NCI-H1417 (cell line): ENCODE measurements at places on chromosomes 3 and 15.

- DNase-seq: peak; percentile 22
Observed at GRCh38 chr3:84965141-84965540, 6.4 kb downstream of the CADM2 start.

DNA sequence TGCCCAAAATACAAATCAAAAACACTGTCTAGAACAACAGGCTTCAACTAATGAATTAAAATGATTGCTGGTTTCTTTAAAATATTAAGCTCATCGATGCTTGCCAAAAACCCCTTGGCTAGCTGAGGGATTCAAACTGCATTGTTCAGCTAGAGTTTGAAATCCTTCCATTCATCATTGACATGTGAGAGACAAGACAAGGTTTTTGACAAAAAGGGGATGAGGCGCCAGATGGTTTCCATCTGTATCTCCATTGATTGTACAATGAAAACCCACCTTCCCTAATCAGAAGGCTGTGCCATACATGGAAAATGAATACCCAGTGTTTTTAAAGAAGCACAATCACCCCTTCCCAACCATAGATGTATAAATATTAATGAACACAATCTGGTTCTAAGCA, 67.8 kb downstream of the THRB start:
- DNase-seq: no peak

GRCh38 chr15:48866141-48866563, 11.8 kb upstream of the EID1 start:
- no peak for DNase-seq

DNA sequence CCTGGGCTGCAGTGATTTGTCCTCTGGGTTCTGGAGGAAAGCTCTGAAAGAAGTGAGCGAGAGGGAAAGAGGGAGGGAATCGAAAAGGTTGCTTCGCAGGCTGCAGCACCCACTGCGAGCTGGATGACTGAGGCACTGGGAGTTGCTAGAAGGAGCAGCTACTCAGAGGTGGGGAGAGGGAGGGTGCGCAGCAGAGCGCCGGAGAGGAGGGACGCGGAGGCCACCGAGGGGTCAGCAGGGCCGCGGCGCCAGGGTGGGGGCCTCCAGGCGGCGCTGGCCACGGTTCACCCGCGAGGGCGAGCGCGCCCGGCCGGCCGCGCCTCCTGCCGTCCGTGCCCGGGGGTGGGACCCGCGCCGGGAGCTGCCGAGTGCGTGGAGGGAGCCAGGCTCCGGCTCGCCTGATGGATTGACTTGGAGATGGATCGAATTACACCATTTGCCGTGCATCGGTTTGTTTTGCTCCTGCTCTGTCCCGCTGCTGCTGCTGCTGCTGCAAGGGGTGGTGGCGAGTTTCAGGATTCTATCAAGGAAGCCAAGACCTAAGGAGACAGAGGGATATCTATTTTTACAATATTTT, at the start of gene SEMA6D:
TSS of gene SEMA6D (plus strand) at position 470 of the 577 bp plus-strand sequence. CDS start 42,294 bp downstream, outside the sequence.
- peak; percentile 76 for DNase-seq

DNA sequence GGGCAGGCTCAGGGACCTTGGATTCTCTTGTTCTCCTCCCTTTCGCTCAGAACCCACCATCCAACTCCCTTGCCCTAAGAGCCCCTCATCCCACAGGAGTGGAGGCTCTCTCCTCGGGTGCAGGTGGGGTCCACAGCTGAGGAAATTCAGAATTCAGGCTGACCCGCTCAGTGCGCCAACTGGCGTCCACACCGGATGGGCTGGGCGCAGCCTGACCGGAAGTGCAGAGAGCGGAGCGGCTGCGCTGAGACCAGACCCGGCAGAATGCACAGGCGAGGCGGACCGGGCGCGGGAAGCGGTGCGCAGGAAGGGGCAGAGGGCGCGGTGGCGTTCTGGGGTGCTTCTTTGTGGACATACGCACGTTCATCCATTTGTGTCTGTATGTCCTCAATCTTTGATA, 210.4 kb upstream of the NDN start:
- DNase-seq: no peak

GRCh38 chr3:134249935-134250716, 533 bp downstream of the RYK start:
- DNase-seq: peak; percentile 19

GRCh38 chr3:4503050-4503449, 9.9 kb downstream of the ITPR1 start:
- DNase-seq: no peak

DNA sequence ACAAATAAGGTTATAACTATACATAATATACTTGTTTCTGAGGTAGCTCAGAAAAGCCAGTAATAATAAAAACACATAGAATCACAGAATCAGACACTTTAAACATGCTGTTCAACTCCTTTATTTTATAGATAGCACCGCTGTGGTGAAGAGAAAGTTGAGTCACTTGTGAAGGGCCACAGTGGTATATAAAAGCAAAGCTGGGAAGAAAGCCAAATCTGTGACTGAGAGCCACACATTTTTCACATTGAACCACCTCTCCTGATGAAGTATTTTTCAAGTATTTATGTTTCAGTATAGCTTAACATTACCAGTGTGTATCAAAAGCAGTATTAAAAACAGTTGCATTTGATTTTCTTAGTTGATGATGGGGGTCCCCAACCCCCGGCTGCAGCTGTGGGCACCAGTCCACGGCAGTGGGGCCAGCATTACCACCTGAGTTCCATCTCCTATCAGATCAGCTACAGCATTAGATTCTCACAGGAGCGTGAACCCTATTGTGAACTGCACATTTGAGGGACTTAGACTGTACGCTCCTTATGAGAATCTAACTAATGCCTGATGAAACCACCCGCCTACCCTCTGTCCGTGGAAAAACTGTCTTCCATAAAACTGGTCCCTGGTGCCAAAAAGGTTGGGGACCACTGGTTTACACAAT, 46.2 kb downstream of the TBL1XR1 start:
- DNase-seq: peak; percentile 24

- DNase-seq: peak; percentile 85
Observed at GRCh38 chr15:93072411-93073394, 16.3 kb downstream of the RGMA start.

GRCh38 chr3:167031364-167032049, 348.6 kb downstream of the ZBBX start:
- no peak for DNase-seq

DNA sequence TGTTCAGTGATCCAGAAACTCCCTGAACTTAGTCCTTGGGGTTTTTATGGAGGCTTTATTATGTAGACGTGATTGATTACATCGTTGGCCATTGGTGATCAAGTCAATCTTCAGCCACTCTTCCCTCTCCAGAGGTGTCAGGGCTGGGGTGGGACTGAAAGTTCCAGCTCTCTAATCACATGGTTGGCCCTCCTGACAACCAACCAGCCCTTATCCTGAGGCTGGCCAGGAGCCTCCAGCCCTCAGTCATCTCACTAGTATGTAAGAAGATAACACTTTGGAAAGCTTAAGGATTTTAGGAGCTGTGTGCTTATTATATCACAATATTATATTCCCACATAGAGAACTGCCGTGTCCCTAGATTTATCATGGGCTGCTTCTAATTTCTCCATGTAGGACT, 142.3 kb downstream of the VPS8 start:
- DNase-seq: no peak

DNA sequence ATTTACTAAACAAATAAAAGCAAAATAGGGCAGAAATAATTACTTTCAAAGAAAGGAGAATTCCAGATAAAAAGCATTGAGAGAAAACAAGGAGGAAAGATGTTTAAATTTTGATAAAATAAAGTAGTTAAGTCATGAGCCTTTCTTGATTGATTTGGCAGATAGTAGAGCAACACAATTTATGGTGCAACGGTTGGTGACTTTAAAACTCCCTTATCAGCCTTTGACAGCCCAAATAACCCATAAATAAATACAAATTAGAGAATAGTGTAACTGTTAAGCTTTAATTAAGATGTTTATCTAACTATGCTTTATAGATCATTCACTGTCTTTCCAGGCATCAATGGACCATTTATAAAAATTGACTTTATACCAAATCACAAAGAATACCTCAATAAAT, 54.0 kb upstream of the EIF1B start:
- no peak for DNase-seq

GRCh38 chr3:119796368-119796767, 14.5 kb downstream of the NR1I2 start:
- DNase-seq: no peak

GRCh38 chr3:72174040-72174439, 389.1 kb upstream of the PROK2 start:
- no peak for DNase-seq

DNA sequence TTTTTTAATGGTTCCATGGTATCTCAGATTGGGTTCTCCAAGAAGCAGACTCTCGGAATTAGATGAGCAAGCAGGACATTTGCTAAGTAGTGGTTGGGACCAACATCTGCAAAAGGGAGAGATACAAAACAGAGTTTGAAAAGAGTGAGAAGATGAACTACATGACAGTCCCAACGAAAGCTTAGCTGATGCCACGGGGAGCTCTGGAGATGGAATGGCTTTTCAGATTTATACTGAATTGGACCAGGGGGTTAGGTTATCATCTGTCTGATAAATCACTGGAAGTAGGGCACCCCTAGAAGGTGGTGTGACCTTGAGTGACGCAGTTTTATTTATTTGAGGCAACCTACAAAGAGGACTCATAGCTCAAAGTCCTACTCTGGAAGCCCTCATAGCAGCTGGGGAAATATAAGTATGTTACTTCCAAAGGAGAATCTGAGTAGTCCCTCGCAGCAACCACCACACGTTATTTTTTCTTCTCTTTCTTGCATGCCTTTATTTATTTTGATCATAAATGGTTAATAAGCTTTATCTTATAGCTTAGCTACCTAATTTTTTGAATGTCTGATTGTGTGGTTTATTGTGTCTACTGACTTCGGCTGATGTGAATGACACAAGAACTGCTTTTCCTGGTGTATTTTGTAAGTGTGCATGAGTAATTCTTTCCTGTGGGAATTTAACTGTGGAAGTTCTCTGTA, 815.4 kb downstream of the SQOR start:
- no peak for DNase-seq

GRCh38 chr3:171585039-171585438, 124.8 kb upstream of the TNIK start:
- DNase-seq: no peak

DNA sequence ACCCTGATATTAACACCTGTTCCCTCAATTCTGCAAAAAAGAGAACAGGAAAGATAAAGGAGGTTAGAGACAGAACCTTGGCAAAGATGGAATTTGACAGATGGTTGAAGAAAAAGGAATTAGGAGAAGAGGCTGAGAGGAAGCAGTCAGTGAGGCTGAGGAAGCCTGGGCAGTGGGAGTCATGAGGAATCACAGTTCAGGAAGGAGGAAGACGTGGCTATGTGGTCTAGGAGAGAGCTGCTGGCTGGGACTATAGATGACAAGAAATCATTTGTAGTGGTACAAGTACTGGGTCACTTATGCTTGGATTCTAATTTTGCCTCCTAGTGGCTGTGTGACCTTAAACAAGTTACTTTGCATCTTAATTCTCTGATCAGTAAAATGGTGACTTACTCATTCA, 49.0 kb downstream of the LARS2 start:
- DNase-seq: no peak

DNA sequence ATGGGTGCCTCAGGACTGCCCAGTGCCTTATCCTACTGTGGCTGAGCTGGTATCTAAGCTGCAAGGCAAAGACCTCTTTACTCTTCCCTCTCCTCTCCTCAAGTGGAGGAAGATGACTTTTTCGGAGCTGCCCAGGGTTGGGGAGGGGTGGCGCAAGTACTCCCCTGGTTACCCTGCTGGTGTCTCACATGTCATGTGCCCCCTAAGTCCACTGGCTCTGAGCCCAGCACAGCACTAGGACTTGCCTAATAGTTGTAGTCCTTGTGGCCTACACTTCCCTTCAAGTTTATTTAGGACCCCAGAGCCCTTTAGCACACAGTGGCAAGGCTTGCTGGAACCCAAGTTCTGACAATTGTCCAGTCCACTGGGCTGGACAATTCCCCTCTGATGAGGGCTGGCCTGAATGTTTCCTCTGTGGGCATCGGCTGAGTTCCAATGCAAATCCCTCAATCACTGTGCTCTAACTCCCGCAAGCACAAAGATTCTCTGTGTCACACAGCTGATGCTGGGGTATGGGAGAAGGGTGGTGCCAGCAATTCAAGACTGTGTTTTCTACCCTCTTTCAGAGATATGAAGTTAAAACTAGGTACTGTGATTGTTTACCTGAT, 60.4 kb downstream of the UQCC5 start:
- DNase-seq: no peak

DNA sequence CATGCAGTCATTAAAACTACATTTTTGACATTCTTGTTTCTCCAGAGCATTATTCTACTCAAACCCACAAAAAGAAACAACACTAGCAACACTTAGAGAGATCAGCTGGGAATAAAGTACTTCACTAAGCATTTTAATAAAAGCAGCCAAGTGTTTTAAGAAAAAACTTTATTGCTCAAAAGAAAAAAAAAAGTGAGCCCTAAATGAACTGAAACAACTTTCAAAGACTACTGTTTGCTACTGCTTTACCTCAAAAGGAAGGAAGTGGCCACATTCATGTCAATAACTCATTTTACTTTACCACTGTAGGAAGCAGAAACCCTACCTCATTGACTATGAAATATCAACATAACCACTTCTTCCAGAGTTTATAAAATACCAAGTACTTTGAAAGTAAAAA, 91.3 kb downstream of the UACA start:
- DNase-seq: no peak

GRCh38 chr15:80989081-80989517, 520 bp downstream of the MESD start:
- DNase-seq: peak; percentile 53

DNA sequence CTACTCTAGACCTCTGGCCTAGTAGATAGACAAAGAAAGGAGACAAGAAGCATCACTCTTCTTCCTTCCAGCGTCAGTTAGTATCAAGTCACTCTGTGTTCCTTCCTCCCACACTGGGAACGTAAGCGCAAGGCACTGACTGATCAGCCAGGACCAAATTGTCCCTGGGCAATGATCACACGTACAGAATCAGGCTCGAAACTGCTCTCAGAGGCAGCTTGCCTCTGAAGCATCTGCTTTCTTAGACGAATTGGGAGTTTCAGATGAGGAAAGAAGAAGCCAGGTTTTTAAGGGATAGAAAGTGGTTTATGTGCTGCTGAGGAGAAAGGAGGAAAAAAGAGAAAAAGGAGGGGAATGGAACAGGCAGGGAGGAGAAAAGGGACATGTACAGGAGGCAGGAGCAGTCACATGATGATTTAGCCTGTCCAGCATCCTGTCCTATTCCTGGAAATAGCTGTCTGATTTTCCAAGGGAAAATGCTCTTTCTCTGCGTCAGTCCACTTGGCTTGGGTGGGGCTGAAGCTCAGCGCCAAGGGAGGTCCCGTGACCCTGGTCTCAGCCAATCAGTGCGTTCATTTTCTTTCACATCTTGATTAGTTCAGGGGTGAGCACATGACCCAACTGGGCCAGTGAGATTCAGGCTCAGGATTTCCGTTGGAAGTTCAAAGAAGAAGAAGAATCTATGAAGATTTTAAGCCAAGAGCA, 102.0 kb upstream of the PRICKLE2 start:
- no peak for DNase-seq
